8988T (cell line): ENCODE measurements at places on chromosomes 3 and 15.

DNA sequence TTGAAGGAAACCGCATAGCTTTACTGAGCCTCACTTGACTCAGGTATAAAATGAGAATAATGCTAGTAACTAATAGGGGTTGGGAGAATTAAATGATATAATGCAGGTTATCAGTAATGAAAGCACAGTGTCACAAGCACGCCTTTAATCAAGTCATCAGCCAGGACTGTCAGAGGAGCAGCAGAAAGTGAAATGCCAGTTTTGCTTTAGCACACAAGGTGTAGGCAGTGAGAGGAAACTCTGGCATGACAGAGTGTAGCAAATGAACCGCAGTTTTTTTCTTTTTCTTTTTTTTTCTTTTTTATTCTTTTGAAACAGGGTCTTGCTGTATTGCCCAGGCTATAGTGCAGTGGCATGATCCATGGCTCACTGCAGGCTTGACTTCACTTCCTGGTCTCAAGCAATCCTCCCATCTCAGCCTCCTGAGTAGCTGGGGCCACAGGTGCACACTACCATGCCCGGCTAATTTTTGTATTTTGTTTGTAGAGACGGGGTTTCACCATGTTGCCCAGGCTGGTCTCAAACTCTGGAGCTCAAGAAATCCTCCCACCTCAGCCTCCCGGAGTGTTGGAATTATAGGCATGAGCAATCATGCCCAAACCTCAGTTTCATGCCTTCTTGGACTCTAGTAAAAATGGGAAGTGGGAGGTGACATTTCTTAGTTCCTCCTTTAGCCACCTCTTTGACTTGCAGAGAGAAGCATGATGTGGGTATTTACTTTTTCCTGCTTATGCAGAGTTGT, 9.7 kb upstream of the SCAANT1 start:
- DNase-seq, result no peak

DNA sequence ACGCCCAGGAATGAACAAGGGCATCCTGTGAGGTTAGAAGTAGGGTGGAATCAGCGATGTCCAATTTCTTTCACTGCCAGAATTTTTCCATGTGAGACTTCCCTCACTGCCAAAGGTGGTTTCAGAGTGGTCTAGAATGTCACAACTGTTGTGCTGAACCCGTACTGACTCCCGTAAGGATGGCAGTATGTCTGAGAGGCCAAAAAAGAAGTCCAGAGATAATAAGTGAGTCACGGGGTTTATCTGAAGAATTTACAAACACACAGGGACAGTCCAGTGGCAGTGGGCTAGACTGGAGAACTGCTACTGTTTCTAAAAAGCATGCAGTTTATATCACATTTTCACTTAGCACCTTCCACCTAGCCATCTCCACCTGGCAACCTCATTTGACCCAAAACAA, 160.6 kb upstream of the ATP10A start:
- no peak for DNase-seq

DNA sequence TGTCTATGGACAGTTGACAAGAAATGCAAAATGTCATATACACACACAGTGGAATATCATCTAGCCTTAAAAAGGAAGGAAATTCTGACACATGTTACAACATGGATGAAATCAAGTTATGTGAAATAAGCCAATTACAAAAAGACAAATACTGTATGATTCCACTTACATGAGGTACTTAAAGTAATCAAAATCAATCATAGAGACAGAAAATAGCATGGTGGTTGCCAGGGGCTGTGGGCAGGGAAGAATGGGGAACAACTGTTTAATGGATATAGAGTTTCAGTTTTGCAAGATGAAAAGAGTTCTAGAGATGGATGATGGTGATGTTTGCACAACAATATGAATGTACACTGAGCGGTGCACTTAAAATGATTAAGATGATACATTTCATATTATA, 613.8 kb upstream of the ZNF385D start:
- no peak for DNase-seq

- DNase-seq, result peak; percentile 88
Observed at GRCh38 chr3:10983219-10983916, 9.2 kb upstream of the SLC6A1 start.

GRCh38 chr3:36297195-36297594, 83.1 kb upstream of the STAC start:
- DNase-seq, result no peak

GRCh38 chr3:43363621-43364266, 77.4 kb downstream of the SNRK start:
- no peak for DNase-seq

DNA sequence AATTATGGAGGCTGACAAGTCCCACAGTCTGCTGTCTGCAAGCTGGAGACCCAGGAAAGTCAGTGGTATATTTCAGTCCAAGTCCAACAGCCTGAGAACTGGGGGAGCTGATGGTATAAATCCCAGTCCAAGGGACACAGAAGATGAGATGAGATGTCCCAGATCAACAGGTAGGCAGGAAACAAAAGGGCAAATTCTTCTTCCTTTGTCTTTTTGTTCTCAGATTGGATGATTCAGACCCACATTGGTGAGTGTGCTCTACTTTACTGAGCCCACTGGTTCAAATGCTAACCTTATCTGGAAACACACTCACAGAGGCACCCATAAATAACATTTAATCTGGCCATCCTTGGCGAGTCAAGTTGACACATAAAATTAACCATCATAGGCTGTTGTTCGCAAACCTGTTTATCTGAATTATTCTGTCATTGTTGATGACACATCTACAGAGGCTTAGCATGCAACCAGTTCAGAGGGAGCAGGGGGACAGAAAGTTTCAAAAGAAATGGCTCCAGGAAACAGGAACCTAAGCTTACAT, 62.7 kb upstream of the ITGA11 start:
- DNase-seq, result no peak

DNA sequence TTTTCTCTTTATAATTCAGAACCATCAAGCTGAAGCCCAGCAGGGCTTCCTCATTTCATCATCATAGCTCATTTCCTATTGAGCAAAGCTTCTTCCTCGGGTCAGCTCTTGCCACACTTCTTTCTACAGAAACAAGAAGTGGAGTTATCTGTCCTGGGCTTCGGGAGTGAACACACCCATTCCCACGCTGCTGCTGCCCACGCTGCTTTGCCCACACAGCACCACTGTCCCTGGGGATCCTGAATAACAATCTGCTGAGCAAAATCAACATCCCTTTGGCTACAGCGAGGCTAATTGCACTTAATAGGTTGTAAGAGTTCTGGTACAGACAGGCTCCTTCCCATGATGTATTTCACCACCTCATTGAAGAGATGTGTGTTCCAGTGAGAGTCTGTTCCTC, 23.7 kb downstream of the CEP19 start:
- DNase-seq, result no peak

DNA sequence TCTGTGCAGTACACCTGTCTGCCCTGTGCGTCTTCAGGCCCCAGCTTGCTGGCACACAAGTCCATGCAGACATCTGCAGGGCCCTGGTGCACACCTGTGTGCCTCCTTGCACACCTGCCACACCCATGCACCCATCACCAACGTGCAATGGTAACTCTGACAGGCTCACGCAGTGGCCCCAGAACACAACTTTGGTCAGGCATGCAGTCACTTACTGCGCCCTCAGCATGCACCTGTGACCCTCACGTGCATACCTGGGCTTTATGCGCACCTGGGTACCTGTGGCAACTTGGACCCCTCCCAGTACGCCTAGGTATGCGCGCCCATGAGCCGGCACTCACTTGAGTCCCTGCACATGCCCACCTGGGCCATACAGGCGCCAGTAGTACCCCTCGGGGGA, 1.7 kb downstream of the PLXND1 start:
- no peak for DNase-seq

- no peak for DNase-seq
Observed at GRCh38 chr3:152937234-152937633, 102.3 kb downstream of the P2RY1 start.

- DNase-seq, result no peak
Observed at GRCh38 chr15:83044156-83044555, 22.9 kb downstream of the BTBD1 start.

DNA sequence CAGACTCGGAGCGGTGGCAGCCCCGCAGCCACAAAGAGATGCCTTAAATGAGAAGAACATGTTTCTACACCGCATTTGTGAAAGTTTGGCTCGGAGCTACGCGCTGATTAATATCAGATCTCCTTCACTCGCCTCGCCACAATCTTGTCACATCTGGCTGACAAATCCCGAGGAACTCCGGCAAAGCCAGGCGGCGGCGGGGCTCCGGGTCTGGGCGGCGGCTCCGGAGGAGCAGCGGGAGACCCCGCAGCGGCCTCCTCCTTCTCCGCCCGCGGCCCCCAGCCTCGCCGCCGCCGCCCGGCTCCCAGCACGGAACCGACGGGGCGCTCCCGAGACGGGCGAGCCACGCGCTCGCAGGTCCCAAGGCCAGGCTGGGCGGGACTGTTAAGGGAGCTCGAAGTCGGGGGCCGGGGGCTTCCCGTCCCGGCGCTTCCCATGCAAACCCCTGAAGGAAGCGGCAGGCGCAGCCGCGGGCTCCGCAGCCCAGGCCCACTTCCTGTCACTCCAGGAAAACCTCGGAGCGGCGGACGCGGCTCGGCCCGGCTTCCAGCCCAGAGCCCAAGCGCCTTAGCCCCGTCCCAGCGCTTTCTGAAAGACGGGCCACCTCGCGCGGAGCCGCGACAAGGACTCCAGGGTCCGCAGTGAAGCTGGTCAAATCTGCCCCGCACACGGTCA, 1.2 kb downstream of the BNC1 start:
- no peak for DNase-seq

GRCh38 chr15:68042855-68043222, 11.3 kb upstream of the PIAS1 start:
- DNase-seq, result no peak

DNA sequence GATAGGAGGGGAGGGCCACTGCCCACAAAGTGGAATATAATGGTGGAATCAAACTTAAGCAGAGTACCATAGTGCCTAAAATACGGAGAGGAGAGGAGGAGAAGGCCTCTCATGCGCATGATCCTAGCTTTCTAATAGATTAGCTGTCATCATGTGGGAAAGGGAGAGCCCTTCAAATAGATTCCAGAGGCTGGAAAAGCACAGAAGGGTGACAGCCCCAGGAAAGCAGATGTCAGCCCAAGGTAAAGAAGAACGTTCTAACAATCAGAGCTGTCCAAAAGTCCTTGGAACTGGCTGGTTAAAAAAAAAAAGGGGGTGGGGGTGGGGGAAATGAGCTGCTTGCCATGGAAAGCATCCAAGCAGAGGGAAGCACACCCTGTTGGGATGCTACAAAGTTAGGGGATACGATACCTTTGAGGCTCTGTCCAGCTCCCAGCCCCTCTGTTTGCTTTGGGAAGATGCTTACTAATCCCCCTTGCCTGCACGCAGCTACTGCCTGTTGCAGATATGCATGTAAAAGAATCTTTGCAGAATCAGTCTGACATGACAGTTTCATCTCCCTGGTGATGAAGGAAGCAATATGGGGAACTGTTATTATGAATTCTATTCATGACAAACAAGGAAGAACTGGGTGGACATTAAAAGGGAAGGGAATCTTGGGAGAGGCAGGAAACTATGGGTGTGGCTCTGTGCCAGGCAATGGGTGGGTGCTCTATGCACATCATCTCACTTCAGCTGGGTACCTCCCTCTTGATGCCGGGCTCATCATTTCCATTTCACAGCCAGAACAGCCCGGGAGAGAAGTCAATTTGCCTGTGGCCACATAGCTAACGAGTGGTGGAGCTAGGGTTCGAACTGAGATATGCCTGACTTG, 10.1 kb upstream of the LMCD1 start:
- DNase-seq, result no peak

GRCh38 chr3:74055061-74055460, 430.3 kb upstream of the PDZRN3 start:
- DNase-seq, result no peak

- no peak for DNase-seq
Observed at GRCh38 chr15:45834622-45835021, 199.8 kb downstream of the SQOR start.

DNA sequence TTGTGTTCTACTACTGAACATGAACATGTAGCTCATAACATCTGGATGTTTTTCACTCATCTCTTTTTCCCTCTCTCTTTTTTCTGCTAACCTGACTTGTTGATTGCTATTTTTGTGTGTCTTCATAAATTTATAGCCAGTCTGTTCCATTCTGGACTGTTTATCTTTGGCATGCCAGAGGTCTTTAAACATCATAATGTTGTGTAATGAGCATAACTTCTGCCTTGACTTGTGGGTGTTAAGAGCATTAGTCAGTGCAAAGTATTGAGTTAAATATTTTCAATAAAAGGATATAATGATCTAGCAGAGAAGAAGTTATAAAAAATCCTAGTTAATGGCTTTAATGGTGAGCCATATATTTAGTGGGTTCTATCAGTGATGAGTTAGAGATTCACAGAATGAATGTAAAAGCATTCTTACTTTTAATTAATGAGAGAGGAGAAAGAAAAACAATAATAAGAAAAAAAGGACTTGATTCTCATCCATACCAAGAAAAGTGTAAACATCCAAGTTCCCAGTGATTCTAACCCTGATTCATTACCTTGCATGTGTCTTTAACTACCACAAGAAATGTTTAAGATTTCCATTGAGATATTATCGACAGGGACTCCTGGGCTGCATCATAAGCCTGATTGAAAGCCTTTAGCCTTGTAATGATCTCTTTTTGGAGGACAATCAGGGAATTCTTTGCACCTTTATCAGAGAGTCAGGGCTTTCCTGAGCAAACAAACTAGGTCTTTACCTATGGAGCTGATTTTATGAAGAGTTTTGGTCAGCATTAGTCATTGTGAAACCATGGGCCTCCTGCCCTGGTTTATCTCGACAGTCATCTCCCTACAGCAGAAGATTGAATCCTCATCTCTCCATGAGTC, 22.9 kb downstream of the MITF start:
- DNase-seq, result no peak

GRCh38 chr3:126850370-126851085, 132.4 kb upstream of the PLXNA1 start:
- DNase-seq, result peak; percentile 62

GRCh38 chr15:78536134-78536533, 4.1 kb upstream of the PSMA4 start:
- no peak for DNase-seq

GRCh38 chr15:69518806-69519205, 66.2 kb downstream of the RPLP1 start:
- DNase-seq, result no peak

DNA sequence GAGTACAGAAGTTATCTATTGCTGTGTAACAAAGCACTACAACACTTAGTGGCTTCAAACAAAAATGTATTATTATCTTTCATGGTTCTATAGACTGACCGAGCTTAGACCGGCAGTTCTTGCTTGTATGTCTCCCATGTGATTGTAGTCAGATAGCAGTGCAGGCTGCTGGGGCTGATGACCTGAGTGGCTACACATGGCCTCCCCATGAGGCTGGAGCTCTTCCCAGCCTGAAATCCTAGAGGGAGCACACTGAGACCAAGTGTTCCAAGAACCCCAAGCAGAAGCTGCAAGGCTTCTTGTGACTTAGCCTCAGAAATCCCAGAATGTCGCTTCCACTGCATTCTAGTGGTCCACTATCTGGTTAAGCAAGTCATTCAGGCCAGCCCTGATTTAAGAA, 141.2 kb upstream of the TLE3 start:
- DNase-seq, result no peak
